ENCODE measurements at places on chromosomes 11 and 22. TPM values are rescaled to one million over a fixed set of nuclear protein-coding genes. Genes with fewer than 3 reads are reported as not detected.

MISFA gene
- total RNA-seq, result 1.3 TPM

RFPL1 gene
- total RNA-seq, result not detected

KLHDC7B gene
- total RNA-seq, result 0.11 TPM

APLNR gene
- not detected for total RNA-seq

OR52K1 gene
- total RNA-seq, result under 0.01 TPM

WT1 gene
- 6.9 TPM for total RNA-seq

GRK3 gene
- total RNA-seq, result 2.2 TPM
